ENCODE measurements at places on chromosomes 16 and 17.

- no peak for DNase-seq
Measured at GRCh38 chr16:60246086-60246485, 1512.0 kb upstream of the GOT2 start.

- DNase-seq = no peak
Measured at GRCh38 chr16:67613808-67614207, 31.1 kb upstream of the CARMIL2 start.

DNA sequence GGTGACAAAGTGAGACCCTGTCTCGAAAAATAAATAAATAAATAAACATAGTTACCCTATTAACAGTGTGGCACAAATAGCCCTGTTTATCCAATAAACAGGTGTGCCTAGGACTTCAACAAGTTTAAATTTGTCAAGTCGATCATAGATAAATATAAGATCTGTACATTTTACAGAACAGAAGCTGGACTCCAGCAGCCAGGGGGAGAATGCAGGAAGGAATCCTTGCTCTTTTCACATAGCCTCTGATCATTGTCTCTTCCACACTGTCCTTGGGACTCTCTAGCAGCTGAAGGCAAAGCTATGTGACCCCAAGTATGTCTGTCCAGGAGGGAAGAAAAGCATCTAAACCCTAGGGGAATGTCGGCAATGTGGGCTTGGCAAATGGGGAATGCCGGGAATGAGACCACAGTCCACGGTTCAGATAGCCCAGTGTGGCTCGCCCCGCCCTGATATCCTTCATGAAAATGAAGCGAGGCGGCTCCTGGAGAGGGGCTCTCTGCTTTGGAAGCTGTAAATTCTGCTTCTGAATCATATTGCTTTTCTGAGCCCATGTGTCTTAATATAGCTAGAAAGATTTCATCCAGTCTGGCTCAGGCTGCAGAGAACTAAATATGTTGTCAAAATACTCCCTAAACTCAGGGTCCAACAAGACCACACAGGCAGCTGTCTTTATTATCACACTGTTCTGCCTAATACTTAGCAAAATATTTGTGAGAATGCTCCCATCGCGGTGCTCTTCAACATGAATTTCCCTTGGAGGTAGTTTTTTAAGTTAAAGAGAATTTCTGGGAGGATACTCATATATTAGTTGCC lies 24.9 kb upstream of the GRB2 start:
- no peak for DNase-seq

GRCh38 chr16:11673091-11674000 lies 5.1 kb downstream of the SNN start:
- DNase-seq = no peak

GRCh38 chr17:44906010-44906646 lies 6.9 kb upstream of the EFTUD2 start:
- DNase-seq = no peak

DNA sequence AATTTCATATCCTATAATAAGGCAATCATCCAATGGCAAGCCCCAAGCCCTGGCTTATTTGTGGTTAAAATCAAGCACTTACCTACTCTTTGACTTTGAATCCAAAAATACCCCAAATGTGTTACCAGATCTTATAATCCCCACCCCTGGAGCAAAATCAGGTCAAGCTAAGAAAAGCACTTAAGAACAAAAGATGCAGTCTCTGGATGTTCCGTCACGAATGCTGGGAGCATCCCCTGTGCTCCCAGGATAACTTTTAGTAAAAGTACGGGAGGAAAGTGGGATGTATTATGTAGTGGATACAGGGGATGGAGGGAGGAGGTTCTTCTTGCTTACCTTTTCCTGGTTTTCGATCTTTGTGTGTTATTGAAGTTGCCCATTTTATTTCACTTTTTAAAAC lies 29.5 kb downstream of the SHISA9 start:
- DNase-seq = no peak

DNA sequence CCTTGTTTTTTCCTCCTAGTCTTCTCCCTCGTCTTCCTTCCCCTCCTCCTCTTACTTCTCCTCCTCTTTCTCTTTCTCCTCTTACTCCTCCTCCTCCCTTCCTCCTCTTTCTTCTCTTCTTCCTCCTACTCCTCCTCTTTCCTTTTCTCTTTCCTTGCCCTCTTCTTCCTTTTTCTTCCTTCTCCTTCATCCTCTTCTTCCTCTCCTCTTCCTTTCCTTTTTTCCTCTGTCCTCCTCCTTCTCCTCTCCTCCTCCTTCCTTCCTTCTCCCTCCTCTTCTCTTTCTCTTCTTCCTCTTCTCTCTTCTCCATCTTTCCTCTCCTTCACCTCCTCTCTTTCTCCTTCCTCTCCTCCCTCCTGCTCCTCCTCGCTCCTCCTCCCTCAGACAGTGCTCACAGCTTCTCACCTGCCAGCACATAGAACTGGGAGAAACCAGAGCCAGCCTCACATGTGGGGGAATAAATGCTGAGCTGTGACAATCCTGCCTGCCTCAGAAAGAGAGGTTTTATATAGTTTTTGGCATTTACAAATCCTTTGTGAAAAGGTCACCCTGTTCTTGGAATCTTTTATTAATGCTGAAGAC lies 84.3 kb upstream of the NLRP1 start:
- no peak for DNase-seq

- no peak for DNase-seq
Measured at GRCh38 chr16:31484491-31485171, 1.7 kb downstream of the SLC5A2 start.

- DNase-seq = no peak
Measured at GRCh38 chr16:13021996-13022395, 120.6 kb downstream of the SHISA9 start.

DNA sequence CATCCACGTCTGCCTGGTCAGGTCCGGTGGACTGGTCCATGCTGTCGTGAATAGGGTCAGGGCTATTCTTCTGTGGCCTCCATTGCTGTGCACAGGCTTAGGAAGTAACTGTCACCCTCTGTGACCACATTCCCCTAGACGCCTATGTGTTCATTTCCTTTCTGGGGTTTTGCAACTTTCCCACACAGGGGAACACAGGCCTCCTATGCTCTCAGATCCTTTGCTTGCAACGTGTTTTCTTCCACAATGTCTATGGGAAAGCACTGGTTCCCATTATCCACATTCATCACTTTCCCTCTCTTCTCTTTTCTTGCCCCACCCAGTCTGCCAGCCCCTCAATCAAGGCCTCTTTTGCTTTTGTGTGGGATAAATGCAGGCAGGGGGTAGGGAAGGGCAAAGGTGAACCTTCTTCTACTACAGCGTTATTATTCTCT lies 43.2 kb upstream of the DNAJA2 start:
- DNase-seq = no peak

DNA sequence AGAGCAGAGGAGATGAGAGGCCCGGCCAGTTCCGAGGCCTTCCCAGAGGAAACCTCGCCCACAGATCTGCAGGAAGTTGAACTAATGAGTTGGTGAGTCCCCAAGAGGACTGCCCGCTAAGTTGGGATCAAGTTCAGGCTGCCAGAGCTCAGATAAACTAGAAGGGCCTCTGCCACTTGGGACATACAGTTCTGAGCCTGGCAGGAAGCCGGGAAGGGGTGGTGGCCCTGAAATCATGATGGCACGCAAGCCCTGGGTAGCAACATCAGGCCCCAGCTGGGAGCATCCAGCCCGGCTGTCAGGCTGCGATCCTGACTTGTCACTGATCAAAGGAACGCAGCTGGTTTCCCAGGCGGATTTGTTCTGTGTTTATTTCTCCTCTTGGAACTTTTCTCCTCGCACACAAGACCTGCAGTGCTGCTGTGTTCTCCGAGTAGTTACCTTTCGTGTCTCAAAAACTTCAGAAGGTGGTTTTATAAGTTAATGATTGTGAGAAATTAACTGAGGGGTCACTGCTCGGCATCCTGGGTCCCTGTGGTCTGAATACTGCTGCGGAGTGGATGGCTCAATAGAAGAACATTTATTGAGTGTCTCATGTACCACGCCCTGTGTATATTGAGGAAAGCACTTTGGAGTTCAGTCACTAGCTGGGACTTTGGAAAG lies 8.0 kb upstream of the WFDC1 start:
- no peak for DNase-seq

GRCh38 chr16:69176033-69176800 lies 10.7 kb upstream of the SNTB2 start:
- DNase-seq = no peak

DNA sequence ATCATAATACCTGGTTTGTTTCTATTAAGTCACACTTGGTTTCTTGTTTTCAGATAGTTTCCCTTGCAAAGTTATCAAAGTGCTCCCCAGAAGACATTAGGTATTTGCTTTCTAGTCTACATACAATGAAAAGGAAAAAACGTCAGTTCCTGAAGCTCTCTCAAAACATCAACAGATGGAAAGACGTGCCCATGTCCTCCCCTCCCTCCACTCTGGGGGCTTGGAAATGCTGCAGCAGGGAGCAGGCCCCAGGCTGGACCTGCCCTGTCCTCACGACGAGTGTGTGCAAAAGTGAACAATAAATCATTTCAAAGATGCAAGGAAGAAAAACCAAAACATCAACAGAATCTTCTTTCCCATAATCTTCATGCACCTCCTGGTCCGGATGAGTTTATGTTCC lies 118.5 kb downstream of the USP22 start:
- DNase-seq = no peak

DNA sequence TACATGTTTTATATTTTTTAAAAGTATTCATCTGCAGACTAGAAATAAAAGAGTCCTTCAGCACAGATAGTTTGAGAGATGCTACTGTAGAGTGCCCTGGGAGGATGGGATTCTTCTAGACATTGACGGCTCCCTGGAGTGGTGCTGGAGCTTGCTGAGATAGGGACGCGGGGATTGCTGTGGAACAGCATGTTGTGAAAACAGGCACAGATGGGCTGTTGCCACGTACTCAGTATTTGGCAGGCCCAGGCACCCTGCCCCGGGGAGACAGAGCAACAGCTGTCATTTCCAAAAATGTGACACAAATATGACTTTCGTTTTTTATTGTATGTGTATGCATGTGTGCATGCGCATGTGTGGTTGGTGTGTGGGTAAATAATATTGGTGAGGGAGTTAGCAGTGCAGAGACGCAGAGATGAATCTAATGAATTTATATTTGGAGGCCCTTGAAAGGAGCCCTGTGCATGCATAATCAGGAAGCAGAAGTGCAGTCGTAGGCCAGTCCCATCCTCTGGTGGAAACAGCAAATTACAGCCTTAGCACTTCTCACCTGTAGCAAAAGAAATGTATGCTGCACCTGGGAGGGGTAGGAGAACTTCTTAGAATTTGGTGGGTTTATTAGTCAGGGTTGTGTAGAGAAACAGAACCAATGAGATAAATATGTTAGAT lies 6.2 kb upstream of the ABCA8 start:
- no peak for DNase-seq

DNA sequence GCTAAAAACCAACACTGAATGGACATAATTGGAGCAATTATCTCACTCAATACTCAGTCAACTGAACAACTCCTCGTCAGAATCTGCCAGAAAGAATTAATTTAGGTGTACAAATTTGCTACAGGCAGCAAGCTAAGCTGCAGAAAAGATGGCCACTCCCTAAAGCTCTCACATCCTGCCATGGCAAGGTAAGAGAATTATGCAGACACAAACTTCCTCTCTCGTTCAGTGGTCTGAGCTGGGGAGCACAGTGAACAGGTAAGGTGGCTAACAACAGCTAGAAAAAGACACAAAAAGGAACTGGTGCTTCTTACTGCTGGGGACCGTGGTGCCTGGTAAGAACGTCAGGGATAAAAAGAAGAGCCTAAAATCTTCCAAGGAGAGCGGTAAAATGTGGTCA lies 74.9 kb upstream of the BCAR1 start:
- no peak for DNase-seq

DNA sequence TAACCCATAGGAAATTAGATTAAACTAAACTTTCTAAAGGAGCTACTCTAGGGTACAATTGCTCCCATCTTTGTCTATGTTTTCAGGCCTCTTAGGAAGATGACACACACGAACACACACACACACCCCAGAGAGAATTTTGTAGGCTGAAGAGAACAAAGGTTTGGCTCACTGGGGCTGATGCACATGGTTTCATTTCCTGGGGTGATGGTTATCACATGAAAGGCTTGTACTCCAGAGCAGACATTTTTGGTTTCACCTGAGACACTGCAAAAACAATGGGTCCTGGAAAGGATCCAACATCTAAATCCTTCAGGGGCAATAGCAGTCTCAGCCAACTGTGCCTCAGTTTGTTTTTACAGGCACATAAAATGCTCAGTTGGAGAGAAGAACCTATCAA lies 62.8 kb downstream of the GRB7 start:
- no peak for DNase-seq

DNA sequence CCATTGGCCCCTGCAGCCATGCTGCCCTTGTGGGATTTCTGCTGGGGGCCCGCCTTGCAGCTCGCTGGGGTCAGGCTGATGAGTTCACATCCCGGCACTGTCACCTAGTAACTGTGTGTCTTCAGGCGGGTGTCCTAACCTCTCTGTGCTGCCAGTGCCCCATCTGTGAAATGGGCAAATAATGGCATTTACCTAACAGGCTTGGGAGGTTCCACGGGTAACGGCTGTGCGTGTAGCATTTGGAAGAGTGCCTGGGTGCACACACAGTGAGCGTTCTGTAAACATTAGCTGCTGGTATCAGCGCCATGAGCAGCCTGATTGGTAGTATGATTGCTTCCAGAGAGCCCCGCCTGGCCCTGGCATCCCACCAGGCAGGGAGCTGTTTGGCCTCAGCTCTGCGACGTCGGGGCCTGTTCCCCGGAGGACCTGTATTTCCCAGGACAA lies 167.3 kb upstream of the GSE1 start:
- no peak for DNase-seq

GRCh38 chr16:19831678-19832077 lies 53.0 kb downstream of the GPRC5B start:
- DNase-seq = no peak

DNA sequence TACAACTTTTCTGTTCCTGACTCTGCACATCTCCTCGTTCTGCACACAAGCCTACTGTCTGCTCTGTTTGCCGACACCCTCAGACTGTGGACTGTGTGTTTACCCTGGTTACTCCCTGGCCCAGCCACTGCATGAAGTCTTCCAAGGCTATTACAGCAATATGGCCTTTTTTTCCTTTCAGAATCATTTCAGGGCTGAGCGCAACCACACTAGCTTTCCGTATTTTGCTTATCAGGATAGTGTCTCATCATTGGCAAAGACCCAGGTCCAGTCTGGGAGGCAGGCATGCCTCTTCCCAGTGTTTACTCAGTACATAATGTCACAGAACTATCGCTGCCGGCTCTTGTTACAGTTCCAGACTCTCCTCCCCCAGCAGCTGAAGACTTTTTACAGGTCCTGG lies 10.1 kb downstream of the DNAH9 start:
- DNase-seq = no peak

DNA sequence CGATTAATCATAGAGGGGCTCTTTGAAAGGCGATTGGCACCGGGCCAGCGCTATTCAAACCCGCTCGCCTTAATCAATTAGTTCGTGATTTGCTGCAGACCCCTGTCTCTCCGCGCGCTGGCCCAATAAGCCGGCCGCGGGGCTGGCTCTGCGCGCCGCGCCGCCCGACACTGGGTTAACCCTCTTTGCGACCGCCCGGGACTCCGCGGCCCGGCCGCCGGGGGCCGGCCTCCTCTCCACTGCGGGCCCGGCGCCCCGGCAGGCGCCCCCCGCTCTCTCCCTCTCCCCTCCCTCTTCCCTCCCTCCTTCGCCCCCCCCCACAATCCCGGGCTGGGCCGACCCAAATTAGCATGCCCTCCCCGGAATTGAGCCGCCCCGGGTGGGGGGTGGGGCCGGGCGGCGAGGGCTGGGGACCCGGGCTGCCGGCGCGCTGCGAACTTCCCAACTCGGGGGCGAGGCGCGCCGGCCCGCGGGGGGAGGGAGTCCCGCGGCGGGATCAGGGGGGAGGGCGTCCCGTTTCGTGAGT lies 428 bp upstream of the SALL1 start:
- DNase-seq = no peak

- no peak for DNase-seq
Measured at GRCh38 chr17:37028040-37028439, 79.3 kb downstream of the AATF start.

GRCh38 chr17:15090533-15090932 lies 174.6 kb downstream of the PMP22 start:
- DNase-seq = no peak
